ENCODE measurements at places on chromosomes 1 and 21.
A peak's percentile ranks its signal among the peaks of the same experiment; 100 is the strongest.

DNA sequence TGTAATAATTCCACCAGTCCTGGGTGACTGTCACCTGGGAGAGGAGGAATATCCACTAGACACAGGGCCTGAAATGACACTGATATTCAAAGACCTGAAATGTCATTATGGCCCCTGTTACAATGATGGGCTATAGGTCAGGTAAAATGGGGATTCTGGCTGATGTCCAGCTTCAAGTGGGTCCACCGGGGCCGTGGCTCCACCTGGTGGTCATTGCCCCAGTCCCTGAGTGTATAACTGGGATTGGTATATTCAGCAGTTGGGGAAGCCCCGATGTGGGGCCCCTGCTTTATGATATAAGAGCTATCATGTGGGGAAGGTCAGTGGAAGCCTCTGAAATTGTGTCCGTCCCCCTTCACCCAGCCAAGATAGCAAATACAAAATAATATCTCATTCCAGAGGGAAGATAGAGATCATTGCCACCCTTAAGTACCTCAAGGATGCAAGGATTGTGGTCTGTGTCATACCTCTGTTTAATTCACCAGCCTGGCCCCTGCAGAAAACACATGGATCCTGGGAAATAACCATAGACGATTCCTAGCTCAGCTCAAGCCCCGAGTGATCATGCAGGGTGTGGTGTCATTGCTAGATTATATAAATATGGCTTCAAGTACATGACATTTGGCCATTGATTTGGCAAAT lies 19.4 kb downstream of the PLEKHO1 start:
- DNase-seq: peak; percentile 49

GRCh38 chr1:112866151-112866550 lies 89.8 kb downstream of the SLC16A1 start:
- peak; percentile 47 for DNase-seq

DNA sequence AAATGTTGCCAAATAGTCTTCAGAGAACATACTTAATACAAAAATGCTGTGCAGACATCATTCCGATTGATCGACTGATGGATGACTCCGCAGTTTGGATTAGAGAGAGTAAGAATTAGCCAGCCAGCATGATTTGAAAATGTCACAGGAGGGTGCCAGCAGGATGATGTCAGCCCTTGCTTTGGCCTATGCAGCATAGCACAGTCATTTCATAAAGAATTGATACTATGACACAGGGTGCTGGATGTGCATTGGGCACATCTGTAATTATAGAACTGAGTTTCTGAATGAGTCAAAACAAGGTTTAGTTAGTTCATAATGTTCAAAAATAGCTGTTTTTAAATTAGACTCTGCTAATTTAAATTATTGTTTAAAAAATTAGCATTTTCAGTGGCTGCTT lies 21.6 kb upstream of the TRAF5 start:
- DNase-seq: no peak

DNA sequence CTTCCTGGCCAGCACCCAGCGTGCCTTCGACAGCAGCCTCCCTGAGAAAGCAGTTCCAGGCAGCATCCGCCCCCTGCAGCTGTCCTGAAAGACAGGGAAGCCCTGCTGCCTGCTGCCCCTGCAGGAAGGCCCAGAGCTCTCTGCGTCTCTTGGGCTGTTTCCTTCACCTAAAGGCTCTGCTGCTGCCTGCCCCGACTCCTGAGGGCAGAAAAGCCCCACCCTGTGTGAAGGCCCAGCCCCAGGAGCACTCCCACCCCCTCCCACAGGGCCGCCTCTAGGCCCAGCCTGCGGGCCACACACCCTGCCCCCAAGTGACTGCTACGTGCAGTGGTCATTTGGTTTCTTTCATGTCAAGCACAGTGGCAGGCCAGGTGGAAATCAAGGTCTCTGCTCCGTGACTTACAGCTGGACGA lies 12.4 kb downstream of the RIPK4 start:
- no peak for DNase-seq

GRCh38 chr1:24465099-24465498 lies 37.5 kb upstream of the RCAN3 start:
- DNase-seq: no peak

GRCh38 chr1:119617751-119618691 lies 30.0 kb downstream of the ZNF697 start:
- no peak for DNase-seq

GRCh38 chr1:198678301-198678836 lies 39.5 kb downstream of the PTPRC start:
- no peak for DNase-seq

- DNase-seq: peak; percentile 9
These were observed 35.6 kb downstream of the LYST start for GRCh38 chr1:235831148-235831547.

- peak; percentile 30 for DNase-seq
These were observed 120.0 kb downstream of the SETD4 start for GRCh38 chr21:35940074-35940927.

DNA sequence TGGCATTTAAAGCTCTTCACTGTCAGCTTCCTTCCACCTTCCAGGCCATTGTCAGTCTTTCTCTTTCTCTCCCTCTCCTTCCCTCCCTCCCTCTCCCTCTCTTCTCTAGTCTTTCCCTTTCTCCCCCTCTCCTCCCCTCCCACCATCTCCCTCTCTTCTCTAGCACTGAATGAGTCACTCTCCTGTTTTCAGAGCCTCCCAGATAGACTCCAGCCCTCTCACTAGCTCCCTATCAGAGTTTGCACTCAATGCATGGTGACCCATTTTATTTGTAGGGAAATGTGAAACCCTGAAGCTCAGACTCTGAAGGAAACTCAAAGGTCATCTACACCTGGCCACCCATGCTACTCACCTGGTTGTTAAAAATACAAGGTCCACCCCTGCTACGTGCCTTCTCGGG lies 4.4 kb upstream of the MATN1 start:
- DNase-seq: peak; percentile 51

DNA sequence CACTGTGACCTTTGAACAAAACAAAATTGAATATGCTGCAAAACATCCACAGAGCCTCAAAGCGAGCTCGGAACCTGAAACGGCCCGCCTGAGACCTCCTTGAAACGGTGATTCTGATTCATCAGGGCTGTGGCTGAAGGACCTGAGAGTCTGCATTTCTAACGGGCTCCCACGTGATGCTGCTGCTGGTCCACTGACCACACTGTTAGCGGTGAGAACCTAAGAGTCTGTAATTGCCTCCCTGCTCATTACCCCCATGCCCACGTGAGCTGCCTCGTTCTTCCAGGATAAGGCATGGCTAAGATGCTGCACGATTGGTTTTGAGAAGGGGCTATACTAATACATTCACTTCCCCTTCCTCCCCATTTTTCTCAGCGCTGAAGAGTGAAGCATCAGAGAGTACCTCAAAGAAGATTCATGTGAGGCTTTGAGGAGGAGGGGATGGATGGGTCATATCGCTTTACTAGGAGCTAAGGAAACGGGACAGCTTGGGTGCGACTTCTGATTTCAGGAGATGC lies 9.7 kb downstream of the TLR5 start:
- no peak for DNase-seq

Data from H54 (cell line).